SW 1271 (cell line): ENCODE measurements at places on chromosomes 1 and 21.

DNA sequence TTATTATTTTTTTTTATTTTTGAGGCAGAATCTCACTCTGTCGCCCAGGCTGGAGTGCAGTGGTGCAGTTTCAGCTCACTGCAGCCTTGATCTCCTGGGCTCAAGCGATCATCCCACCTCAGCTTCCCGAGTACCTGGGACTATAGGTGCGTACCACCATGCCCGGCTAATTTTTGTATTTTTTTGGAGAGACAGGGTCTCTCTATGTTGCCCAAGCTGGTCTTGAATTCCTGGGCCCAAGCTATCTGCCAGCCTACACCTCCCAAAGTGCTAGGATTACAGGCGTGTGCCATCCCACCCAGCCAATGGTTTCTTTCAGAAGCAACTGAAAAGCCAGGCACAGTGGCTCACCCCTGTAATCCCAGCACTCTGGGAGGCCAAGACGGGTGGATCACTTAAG, 2.3 kb downstream of the KRTCAP2 start:
- DNase-seq, result no peak

DNA sequence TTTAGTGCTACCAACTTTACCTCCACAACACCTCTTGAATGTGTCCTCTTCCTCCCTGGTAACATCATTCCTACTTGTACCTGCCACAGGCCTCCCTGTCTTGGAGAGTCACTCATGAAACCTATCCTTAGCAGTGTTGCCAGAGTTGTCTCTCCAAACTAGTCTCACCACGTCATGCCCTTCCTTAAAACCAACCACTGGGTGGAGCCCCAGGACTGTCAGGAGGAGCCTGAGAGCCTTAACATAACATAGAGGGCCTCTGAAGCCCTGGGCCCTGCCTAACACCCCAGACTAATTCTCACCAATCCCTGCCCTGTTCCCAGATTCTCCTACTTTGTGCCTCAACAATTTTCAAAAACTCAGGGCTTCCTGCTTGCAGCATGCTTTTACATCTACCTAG, 65.3 kb downstream of the ZNF697 start:
- DNase-seq, result no peak

- no peak for DNase-seq
Observed at GRCh38 chr1:37107153-37107907, 73.0 kb upstream of the GRIK3 start.

DNA sequence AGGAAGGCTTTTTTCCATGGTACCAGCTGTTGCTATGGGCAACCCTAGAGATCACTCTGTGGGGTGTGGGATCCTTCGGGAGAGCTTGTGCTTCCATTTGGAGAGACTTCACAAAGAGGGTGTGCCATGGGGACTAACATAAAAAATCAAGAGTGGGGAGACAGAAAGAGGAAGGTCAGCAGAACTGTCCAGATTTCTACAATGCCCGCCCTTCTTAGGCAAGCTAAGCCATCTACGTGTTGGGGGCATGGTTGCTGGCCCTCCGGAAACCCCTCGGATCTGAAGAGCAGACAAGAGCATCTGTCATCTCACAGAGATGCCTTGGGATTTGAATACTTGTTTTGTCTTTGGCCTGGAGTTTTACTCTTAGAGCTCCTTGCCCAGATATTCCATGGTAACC, 83.9 kb upstream of the ZNF648 start:
- no peak for DNase-seq

DNA sequence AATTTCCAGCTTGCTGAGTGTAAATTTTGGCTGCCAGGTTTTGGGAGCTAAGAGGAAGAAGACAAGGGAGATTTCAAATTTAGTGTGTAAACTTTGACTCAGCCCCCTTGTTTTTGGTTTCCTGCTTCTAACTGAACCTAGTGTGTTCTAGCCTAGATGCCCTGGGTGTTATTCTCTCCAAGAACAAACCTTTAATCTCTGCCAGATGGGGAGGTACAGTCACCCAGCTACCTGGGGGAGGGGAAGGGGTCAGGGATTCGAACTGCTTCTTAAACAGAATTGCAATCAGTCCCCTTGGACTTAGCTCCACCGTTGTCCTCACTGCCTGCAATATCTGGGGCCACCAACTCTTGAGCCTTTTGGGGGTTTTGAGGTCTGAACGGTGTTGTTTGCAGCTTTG, 238.9 kb downstream of the KIF26B start:
- no peak for DNase-seq

- DNase-seq, result no peak
Observed at GRCh38 chr1:38071312-38072256, 25.0 kb upstream of the POU3F1 start.

- DNase-seq, result no peak
Observed at GRCh38 chr1:36204347-36204909, 19.8 kb upstream of the THRAP3 start.

DNA sequence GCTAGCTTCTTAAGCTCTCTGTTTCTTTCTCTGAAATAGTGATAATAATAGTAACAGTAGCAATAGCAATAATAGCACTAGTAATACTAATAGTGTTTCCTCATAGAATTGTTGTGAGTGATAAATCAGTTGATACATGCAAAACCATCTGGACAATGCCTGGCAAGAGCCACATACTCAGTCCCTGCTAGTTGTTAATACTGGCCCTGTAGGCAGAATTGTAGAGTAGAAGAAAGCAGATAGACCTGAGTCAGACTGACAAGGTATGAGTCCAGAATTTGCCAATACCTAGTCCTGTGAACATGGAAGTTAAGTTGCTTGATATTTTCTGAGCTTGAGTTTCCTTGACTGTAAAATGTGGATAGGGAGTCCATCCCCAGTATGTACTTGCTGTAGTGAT, 171.9 kb downstream of the C1orf21 start:
- no peak for DNase-seq

- no peak for DNase-seq
Observed at GRCh38 chr1:52659356-52659755, 26.4 kb downstream of the SHISAL2A start.

DNA sequence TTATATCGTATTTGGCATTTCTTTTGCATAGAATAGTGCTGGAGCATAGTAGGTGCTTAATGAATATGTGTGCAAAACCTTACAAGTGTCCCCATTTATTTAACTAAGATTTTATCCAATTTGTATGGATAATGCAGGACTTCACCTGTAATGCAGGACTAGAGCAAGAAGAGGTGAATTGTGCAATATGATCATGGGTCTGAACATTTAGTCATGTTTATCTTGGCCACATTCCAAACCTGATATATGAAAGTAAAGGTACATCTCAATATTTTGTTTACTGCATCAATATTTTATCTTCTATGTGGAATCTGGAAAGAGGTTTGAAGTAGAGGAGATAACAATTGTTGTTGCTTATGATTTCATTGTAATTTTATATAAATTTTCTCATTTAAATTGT, 1626.7 kb upstream of the B3GALT2 start:
- DNase-seq, result no peak

DNA sequence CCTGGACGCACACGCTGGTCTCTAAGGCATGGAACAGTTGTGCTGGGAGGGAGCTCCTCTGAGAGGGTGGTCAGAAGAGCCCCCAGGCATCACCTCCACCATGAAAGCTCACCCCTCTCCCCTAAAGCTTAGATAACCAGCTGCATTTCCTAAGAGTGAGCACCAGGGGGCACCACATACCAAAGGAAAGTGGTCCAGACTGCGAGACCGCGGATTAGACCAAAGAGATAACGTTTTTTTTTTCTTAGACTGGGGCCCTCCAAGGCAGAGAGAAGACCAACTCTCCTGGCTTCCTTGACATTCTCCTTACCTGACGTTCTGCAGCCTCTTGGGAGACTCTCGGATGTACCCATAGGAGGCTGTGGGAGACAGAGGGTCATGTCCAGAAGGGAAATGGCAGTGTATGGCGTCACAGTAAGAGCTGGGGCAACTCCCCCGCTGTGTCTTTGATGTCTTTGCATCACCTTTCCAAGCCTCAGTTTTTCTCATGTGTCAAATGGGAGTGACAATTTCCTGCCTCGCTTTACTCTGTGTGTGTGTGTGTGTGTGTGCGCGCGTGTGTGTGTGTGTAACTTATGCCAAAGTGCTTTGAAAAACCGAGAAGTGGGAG, 12.3 kb upstream of the IFNLR1 start:
- no peak for DNase-seq

- DNase-seq, result no peak
Observed at GRCh38 chr1:217275655-217276398, 355.1 kb downstream of the GPATCH2 start.

DNA sequence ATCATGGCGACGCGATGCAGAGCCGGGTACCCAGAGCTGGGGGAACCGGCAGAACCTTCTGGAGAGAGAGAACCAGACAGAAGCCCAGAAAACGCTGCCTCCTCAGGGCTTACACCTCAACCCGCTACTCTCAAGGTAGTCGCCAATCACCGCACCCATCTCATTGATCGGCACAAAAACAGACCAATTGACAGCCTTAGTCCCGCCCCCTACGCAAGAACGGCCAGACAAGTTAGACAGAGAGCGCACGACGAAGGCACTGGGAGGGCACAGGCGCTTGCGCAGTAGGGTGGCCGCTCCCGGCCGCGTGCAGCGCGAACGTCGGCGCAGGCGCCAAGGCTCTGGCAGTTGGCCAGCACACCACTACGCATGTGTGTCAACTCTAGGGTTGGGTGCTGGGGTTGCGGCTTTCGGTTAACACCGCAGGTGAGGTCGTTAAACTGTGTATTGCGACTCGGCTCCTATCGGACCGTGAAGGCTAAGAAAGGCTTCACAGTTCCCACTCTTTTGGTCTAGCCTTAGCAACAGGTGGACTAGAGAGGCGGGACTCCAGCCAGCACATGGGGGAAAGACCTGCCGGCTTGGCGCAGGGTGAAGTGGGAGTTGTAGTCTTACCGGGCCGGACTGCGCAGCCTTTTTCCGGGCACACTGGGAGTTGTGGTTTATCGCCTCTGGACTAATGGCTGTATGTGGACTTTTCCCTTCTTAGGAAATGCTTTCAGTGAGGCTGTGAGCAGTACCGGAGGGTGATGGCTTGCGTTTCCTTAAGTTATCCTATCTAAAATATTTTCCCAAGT, at the start of the genes CCT3 and TSACC:
Gene CCT3, minus strand, starts transcription at position 113 of the 797 bp plus-strand sequence. Its CDS starts 108 bp downstream, at position 5.
Gene TSACC, plus strand, starts transcription at position 347 of the 797 bp plus-strand sequence. CDS start 1,232 bp downstream, outside the sequence.
- DNase-seq, result peak; percentile 97
